ENCODE measurements at places on chromosomes 1 and 21.

DNA sequence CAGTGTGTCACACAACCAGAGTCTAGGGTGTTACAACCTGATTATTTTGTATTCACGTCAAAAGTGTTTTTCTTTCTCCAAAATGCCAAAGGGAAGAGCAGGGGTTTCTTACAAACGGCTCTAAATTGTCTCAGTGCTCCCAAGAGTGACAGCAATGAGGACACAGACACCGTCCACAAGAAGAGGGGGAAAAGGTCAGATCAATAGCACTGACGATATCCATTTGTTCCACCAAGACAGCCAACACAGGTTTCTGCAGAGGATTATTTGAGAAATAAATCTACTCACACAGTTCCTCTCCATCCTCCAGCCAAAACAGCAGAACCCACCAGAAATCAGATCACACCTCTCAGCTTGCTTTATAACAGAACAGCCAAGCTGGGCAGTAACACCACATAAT, 193.9 kb downstream of the SEC16B start:
- no peak for DNase-seq

DNA sequence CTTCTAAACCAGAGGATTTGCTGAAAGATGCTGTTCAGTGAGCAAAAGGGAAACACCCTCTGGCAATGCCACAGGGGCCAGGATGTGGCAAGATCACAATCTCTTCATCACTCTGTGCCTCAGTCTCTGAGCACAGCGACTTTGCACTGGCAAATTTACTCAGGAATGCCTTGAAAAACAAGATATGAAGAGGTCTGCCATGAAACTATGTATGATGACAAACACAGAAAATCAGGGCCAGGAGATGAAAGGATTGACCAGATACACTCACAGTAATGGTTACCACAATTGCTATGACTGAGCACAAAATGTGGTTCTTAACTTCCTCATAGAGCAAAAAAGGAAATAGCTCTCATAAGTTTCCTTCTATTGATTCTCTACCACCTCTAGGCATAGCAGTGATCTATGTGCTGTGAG, 5.8 kb downstream of the TTC13 start:
- DNase-seq = peak; percentile 26

DNA sequence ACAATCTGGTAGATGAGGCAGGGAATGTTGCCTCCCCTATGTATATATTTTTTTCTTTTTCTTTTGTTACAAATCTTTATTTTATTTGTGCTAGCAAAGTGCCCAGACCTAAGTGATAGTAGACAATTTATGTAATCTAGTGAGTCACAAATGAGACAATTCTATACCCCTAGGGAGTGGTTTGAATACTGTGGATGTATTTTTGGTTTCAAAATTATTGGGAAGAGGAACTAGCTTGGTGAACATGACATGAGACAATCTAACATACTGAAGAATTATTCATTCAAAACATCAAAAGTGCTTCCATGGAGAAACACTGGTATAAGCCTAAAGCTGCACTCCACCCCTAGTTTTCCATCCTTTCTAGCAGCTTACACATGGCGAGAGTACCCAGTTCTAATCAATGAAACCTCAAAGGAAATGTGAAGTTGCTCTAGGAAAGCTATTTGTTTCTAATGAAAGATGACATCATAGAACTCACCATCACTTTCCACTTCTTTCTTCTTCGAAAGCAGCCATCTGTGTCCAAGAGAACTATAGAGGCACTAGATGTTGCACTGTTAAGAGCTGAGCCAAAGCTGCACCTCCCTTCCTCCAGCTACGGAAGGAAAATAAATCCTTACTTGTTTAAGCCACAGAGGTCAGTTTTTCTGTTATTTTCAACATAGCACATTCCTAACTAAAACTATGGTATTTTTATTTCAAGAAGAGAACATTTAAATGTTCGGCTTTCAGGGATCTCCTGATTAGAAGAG, 764.6 kb downstream of the LTN1 start:
- no peak for DNase-seq

DNA sequence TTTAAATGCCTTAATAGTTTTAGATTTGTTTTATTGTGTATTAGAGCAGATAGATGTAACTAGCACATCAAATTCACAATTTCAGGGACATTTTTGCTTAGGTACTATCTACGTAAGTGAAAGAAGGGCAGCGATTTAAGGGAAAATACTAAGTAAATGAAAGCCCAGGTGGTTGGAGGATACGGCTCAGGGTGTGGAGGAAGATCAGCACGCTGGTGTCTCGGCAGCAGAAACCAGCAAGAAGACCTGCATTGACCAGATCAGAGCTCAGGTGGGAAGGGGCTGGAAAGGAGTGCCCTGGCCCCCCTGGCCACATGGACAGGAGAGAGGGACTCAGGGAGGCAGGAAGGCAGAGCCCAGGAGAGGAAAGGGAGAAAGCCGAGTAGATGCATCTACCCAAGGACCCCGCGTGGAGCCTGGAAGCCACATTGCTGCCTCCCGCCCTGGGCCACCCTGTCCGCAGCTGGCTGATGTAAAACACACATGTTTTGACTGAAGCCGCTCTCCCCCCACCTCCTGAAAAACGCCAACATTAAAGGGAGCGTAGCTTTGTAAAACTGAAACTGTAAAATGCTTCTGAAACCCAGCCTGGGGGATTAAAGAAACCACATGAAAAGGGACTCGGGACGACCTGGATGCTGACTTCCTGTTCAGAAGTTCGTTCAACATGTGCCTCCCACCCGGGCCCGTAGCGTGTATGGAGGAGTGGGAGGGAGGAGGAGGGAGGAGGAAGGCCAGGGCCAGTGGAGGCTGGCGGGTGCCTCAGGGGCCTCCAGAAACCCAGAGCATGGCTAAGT, 72.6 kb upstream of the TARDBP start:
- peak; percentile 62 for DNase-seq

Measured in activated naive CD4-positive, alpha-beta T cell treated with anti-CD3 and anti-CD28 coated beads, Interleukin-2, amount 50 U/mL, for 16 hours (primary cell).